NCI-H345 (cell line): ENCODE measurements at places on chromosomes 2 and 18.

DNA sequence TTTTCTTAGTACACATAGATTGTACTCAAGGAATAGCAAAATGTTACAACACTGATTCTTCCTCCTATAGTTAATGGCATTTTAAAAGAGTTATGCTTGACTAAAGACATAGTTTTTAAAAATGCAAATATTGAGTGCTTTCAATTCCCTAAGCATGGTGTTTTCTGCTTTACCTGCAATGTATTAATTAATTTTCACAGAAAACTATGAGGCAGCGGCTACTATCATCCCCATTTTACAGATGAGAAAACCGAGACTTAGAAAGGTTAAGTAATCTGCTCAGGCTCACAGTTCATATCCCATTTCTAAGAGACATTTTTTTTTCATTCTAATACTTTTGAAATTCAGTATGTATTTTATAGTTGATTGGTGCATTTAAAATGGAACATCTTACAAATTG lies 38.0 kb downstream of the BMP10 start:
- DNase-seq, result no peak

- DNase-seq, result no peak
Observed at GRCh38 chr2:239934571-239935171, 90.5 kb downstream of the NDUFA10 start.

DNA sequence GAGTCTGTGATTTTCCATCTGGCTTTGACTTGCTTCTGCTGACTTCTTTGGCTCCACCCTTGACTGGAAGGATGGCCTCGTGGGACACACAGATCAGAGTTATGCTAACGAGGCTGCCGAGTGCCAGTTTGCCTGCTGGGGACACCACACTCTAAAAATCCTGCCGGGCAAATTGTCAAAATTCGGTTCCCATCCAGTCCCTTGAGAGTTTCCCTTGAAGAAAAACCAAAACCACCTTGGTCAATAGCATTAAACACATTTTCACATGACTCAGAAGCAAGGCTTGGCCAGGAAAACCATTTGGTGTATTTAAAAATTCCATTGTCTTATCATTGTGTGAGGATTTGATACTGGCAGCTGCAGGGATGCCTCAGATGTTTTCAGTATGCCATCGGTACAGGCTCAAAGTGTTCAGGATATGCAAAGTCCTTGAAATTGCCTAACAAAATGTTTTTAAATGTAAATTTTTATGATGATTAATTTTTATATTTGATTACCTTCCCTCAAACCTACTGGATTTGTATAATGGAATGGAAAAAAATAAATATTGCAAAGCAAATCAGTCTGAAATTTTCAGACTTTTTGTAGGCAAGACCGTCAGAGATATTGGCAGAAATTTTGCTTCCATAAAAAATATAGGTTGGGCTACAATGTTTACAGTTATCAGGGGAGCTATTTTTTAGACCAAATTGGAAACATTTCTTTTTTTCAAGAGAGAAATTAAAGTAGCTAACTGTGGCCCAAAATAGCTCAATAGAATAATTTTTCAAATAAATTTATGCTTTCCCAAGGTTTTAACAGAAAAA lies 41.6 kb downstream of the KCNE4 start:
- DNase-seq, result no peak

DNA sequence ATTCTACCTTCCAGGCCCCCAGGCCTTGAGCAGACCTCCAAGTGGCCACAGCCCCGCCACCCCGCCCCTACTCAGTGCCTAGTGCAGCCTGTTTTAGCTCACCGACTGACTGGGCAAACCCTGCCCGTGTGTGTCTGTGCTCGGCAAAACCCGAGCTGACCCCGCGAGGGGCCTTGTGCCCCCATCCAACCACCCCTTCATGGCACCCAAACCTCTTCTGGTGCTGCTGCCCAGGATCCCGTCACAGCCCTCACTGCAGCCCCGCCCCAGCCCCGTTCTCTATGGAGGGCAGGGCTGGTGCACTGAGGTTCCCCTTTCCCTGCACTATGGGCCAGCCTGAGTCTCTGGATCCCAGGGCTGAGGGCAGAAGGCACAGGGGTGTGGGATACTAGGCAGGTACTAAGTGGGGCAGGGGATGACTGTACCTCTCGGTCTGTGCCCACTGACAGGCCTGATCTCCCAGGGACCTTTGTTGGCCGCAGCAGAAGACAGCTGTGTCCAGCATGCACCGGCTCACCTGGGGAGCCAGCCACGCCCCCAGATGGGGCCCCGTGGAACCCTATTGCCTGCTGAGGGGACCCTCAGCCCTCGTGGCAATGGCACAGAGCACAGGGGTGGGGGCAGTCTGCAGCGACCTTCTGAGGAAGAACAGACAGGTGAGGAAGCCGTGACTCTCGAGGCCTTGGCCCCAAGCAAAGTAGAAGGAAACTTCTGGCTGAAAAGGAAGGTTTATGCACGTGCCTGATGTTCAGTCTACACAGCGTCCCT lies 69.9 kb upstream of the OTOS start:
- no peak for DNase-seq

- DNase-seq, result no peak
Observed at GRCh38 chr18:47151439-47151838, 1.1 kb upstream of the HDHD2 start.

DNA sequence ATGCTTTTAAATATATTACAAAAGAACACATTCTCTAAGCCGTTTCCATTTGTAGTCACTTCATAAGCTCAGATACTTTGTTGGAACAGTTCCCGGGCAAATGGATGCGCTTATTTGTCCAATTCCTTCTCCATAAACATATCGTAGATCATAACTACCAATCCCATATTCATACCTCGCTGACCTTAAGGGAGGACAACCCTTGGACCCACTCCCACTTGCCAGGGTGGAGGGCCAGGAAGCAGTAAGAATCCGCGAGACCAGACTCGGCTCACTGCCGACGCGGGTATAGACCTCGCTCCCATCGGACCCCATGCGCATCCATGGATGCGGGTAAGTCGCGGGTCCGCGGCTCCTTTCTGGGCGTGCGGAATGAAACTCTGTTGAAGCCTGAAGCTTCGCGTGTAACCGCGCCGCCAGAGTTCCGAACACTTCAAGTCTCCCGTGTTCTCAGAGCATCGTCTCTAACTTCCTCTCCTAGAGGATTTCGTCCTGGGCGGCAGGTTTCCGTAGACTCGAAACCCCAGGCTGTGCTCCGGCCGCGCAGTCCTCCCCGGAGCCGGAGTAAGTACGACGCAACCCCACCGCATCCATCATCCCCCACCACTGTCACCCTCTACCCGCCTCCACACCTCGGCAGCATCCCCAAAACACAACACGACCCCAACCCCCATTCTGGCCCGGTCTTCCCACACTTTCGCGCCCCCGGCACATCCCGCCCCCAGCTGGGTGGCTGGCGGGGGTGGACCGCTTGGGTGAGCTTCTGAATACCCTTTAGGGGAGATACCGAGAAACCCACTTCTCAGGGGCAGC lies 1.1 kb downstream of the DSC3 start:
- DNase-seq, result no peak

GRCh38 chr18:36518839-36519238 lies 221.3 kb downstream of the FHOD3 start:
- DNase-seq, result no peak

GRCh38 chr2:226396541-226396940 lies 403.1 kb downstream of the IRS1 start:
- DNase-seq, result no peak

GRCh38 chr2:217076058-217076435 lies 216.2 kb upstream of the TNP1 start:
- no peak for DNase-seq
